ENCODE measurements at places on chromosomes 1 and 21.
A peak's percentile ranks its signal among the peaks of the same experiment; 100 is the strongest.

DNA sequence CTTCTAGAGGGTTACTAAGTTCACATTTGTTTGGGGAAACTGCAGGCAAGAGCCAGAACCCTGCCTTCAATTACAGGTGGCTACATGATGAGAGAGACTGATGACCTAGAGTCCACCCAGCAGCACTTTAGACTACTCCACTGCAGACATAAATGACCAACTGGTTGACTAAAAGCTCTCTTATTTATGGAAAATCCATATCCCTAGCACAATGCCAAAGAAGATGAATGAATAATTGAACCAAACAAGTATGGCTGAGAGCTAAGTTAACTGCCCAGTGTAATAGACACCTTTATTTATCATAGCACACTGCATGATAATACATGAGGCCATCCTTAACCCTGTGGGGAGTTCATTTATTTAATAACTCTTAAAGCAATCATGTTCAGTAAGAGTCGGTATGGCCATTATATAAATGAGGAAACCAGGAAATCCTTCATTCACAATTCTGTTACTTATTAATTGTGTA, 60.4 kb downstream of the IL12RB2 start:
- DNase-seq: no peak

- peak; percentile 82 for DNase-seq
Observed at GRCh38 chr1:44072204-44072603, 40.9 kb upstream of the SLC6A9 start.

DNA sequence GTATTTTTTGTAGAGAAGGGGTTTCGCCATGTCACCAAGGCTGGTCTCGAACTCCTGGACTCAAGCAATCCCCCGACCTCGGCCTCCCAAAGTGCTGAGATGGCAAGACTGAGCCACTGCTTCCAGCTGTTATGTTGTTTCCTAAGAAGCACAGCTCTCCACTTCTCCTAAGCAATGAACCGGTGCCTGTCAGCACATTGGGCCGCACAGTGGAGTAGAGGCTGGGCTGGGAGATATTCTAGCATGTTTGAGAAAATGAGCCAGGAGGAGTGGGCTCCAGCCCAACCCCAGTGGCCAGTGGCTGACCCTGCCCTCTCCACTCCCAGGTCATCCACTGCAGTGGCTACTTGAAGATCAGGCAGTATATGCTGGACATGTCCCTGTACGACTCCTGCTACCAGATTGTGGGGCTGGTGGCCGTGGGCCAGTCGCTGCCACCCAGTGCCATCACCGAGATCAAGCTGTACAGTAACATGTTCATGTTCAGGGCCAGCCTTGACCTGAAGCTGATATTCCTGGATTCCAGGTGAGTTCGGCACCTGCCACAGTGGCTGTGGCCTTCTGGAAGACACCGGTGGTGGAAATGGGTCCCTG, 27.0 kb downstream of the SIM2 start:
- no peak for DNase-seq

DNA sequence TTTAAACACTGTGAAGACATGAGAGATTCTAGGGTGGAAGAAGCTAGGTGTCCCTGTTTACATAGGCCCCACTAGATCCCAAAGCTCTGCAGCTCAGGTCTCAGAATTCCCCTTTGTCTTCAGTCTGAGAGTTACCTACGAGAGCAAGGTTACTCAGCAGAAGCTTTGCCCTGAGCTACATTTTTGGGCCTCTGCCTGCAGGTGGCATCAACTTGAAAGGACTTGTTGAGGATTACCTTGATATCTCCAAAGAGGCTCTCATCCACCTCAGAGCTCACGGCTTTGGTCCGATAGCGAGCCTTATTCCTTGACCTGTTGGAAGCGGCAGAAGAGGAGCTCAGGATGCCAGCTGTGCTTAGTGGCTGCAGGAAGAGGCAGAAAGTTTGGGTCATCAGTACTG, 7.0 kb downstream of the CFAP45 start:
- no peak for DNase-seq

DNA sequence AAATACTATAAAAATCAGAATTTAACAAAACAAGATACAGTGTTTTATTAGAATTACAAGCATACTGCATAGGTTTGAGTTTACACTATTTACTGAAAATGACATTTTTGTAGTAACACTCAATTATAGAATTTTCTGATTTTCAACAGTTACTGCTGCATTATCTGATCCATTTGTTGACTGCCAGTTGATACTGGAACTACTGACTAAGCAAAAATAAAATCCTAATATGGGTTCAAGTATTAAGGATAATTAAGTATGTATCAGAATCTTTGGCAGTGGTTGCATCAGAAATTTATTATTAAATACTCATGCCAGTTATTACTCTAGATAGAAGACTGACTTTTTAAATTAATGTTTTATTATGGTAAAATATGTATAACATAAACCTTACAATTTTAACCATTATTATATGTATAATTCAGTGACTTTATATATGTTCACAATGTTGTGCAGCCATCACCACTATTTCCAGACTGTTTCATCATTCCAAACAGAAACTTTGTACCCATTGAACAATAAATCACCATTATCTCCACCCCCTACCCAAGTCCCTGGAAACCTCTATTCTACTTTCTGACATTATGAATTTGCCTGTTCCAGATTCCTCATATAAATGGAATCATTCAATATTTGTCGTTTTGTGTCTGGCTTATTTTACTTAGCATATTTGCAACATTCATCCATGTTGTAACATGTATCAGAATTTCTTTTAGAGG, 58.2 kb upstream of the GPR88 start:
- no peak for DNase-seq

DNA sequence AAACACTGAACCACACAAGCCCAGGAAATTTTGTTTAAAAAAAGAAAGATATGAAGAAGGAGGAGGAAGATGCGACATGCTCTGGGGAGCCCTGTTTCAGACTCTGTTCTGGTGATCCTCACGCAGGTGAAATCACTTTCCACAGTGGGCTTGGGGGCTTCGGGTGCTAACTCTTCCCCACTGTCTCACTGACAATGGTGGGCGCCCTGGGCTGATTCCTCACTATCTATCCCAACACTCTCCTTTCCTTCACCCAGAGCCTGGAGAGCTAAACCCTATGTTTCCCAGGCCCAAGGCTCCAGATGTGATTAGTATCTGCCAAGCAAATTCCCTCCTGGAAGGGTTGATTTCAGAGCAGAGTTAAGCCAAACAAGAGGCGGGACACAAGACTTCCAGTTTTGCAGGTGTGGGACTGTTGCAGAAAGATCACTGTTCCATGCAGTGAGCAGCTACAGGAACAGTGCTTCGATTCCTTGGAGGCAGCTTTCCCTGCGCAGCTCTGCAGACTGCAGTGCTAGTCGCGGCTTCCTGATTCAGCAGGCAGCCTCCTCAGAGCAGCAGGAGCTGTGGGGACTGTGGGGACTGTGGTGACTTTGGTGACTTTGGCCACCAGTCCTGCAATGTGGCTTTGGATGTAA, 168.3 kb downstream of the RHOU start:
- DNase-seq: no peak

- no peak for DNase-seq
Observed at GRCh38 chr1:67209521-67209920, 43.3 kb downstream of the IL23R start.

- no peak for DNase-seq
Observed at GRCh38 chr21:45763074-45763473, 119.5 kb downstream of the PCBP3 start.

GRCh38 chr1:28915031-28915895, 894 bp downstream of the EPB41 start:
- DNase-seq: no peak

DNA sequence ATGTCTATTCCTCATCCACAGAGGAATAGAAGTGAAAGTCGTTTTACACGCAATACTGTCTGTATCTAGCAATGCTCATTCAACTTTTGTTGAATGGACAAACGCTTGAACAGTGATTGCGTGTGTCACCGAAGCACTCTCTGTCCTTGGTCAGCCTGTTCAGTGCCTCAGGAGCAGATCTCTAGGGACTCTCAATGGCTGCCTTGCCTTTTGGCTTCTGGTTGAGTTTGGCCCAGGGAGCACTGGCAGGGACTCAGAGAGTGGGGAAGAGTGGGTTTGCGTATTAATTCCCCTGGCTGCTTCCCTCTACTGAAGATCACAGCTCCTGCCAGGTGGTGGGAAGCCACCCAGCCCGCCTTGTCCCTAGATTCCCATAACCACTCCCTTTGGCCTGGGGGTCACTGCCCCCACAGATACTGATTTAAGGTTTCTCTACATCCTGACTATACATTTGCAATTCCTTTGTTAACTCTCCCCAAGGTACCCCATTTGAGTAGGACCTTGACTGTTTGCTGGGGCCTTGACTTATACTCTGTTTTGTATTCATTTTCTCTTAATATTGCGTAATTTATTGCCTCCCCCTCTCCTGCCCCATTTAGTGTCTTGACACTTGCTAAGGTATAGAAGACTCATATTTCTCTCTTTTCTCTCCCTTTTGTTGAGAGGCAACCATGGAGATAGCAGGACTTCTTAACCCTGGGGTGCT, 61.7 kb upstream of the USP24 start:
- DNase-seq: no peak

GRCh38 chr1:21724098-21724497, 54.9 kb upstream of the RAP1GAP start:
- no peak for DNase-seq

GRCh38 chr1:153400244-153400643, 9.4 kb upstream of the S100A8 start:
- no peak for DNase-seq

- DNase-seq: no peak
Observed at GRCh38 chr1:115164940-115165705, 75.8 kb upstream of the TSPAN2 start.

DNA sequence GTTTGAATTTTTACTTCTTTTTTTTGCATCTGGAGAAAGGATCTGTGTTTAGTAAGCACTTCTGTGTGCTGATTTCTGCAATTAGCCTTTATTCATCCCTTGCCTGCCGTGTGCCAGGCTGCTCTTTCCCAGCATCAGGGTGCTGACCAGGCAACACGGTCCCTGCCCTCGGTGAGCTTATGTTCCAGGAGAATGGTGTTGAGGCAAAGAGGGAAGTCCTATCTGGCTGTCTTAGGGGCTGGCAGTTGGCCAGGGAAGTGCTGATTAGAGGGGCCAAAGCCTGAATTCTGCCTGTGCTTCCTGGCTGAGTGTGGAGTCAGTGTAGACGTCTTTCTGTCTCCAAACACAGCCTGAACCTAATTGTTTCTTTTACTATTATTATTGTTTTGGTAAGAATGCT, 187.1 kb downstream of the CAMTA1 start:
- DNase-seq: no peak

DNA sequence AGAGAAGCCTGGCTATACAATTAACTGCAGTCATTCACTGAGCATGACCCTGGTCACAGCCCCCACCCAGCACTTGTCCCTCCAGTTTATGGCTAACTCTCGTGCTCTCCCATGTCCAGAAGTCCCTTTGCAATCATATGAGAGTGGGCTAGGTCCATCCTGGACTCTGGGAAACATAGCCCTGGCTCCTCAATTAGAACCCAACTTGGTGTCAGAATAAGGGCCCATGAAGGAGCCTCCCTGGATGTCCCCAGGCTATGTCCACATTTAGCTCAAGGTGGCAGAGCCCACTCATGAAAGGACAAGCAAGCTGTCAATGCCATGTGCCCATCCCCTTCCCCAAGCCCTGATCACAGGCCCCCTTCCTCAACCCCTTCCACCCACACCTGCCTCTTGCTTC, 27.4 kb upstream of the HPDL start:
- DNase-seq: no peak

DNA sequence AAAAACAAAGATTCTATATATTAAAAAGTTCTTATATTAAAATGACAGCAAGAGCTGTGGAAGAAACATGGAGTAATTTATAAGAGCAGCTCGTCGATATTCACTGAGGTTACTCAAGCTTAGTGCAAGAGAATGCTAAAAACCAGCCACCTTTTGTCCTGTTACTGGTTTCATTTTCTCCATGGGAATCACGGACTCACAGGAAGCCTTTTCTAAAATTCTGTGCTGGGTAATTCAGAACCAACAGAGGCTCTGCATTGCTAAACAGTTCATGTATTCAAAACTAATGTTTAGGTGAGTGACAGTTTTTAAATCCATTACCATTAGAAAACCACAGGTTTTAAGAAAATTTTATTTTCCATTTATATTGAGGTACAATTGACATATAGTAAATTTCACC, 147.8 kb upstream of the MAP1LC3C start:
- no peak for DNase-seq

- DNase-seq: no peak
Observed at GRCh38 chr1:234619071-234619480, 9.1 kb upstream of the IRF2BP2 start.

DNA sequence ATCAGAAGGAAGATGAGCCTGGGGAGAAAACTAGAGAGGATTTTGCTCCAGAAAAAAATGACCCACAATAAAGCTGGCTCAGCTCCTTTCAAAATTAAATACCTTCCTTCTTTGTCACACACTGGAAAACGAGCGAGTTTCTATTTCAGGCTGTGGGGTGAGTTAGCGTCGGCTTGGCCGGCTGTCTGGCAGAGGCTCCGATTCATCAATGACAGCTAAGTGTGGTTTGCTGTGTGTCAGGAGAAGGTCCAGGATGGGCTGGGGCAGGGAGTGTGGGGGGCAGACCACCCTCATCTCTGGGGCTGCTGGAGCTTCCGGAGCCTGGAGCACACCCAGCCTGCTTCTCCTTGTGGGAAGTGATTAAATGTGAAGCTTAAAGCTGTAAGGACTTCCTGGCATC, 120.2 kb downstream of the ETS2 start:
- peak; percentile 76 for DNase-seq

DNA sequence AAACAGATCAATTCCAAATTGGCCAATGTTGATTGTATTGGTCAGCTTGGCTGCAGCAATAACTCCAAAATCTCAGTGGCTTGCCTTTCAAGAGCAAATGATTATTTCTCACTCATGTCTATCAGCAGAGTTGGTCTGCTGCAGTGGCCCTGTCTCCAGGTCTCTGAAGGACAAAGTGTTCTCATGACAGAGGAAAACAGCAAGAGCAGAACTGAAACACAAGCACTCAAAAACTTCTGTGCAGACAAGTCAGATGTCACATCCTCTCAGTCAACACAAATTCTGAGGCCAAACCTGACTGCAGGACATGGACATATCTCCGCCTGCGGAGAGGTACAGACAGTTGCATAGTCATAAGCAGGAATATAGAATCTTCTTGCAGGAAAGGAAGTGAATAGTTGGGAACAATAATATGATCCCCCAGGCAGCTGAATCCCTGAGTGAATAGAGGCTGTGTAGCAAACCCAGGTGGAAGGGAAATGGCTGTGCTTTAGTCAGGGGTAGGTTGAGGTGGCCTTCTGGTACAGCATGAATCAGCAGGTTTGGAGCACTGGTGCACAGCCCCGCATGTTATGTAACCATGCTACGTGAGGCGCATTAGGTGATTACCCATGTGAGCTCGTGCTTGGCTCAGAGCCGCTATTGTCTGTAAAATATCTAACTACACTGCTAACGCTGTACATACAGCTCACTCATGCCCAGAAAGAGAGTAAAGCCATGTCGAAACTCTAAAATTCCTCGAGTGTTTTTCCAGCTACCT, 17.1 kb upstream of the UBE2U start:
- no peak for DNase-seq

Data from AG09309 (cell line).